ENCODE measurements at places on chromosomes 11 and 22.

DNA sequence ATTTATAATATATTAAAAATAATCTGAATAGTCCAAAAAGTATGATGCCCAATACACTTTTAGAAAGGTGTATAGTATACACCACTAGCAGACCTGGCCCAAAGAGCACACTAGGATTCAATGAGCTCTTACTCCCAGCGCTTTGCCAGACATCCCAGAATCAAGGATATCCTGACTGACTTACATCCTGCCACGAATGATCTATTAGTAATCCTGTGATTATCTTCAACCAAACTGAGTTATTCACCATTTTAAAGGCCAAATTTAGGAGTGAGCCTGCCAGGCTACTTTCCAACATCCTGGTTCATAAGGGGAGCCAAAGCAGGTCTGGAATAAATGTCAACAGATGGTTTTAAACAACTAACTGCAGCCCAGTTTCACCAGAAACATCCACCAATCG, 60.8 kb upstream of the FAM181B start:
- DNase-seq, result no peak

GRCh38 chr11:117442049-117442868, 114.6 kb downstream of the CEP164 start:
- DNase-seq, result no peak

DNA sequence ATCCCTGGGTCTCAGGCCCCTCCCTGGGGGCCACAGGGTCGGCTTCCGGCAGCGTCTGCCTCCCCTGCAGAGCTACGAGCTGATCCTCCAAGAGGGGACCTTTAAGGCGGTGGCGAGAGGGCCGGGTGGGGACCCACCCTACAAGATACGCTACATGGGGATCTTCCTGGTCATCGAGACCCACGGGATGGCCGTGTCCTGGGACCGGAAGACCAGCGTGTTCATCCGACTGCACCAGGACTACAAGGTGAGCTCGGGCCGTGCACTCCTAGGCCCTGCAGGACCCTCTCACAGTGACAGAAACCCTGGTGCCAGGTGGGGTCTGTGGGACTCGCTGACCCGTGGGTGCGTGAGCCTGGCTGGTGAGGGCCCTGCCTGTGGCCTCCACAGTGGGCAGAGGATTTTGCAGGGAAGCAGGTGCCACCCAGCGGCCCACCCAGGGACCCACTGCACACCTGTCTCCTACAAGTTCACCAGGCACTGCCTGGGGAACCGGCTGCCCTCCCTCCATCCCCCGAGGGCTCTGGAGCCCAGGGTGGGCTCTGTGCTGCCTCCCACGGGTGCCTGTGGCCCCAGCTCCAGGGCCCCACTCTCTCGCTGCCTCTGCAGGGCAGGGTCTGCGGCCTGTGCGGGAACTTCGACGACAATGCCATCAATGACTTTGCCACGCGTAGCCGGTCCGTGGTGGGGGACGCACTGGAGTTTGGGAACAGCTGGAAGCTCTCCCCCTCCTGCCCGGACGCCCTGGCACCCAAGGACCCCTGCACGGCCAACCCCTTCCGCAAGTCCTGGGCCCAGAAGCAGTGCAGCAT, 13.7 kb downstream of the MUC5B start:
- no peak for DNase-seq

DNA sequence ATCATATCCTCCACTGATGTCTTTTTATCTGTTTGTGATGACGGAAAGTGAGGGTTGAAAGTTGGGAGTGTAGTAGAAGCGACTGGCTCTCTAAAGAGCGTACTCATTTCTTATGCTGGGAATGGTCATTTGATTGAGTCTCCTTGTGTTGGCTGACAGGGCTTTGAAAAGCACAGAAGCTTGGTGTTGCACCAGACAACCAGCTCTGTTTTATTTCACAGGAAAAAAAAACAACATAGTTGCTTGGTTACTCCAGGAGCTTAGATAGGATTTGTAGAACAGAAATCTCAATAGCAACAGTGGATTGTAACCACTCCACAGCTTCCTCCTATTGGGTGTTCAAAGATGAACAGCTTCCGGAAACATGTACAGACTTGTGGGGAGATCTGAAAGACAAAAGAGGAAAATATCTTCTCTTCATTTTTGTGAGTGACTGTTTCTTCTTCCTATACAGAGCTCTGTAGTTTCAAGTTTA, 2.7 kb downstream of the RBM14 start:
- DNase-seq, result no peak

DNA sequence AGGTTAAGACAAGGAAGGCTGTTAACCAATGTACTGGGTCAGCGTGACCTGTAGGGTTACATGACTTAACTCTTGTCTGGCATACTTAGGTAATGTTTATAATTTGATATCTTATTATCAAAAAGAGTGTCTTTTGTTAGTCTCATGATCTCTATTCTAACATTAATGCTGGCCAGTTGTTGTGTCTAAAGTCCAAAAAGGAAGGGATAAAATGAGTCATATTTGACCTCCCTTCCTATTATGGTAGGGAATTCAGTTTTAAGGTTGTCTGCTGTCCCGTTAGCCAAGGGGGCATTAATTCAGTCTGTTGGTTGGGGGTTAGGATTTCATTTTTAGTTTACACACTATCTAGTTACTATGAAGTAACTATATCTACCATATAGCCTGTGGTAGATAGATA, 364.0 kb downstream of the GRM5 start:
- no peak for DNase-seq

GRCh38 chr11:120747850-120748814, 236.6 kb downstream of the GRIK4 start:
- DNase-seq, result no peak

All from astrocyte of the cerebellum (primary cell).